Astrocyte (in vitro differentiated cells and primary cell): ENCODE measurements at places on chromosomes 7 and 10.
A peak's percentile ranks its signal among the peaks of the same experiment; 100 is the strongest.

GRCh38 chr7:37259319-37259821 lies 189.3 kb downstream of the ELMO1 start:
- no peak for DNase-seq

DNA sequence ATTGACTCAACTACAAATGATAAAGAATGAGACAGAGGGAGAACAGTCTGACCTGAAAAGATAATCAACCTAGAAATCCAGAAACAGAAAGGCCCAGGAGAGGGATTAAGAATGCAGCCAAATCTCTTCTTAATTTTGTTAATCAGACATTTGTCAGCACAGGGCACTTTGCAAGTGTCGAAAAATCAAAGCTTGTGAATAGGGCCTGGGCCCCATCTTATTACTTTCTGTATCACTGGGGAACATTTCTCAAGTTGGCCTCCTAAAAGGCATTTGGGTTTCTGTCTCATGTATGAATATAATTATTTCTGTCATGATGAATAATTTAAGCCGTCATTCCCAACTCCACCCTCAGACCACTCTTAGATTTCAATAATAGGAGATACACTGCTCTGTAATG lies 308.4 kb upstream of the PRKCQ start:
- no peak for DNase-seq

- no peak for DNase-seq
These were observed 26.9 kb downstream of the CCDC3 start for GRCh38 chr10:12974491-12975199.

- DNase-seq, result no peak
These were observed 145.5 kb upstream of the AGR3 start for GRCh38 chr7:17027143-17027788.

GRCh38 chr7:117835016-117835664 lies 38.1 kb downstream of the CTTNBP2 start:
- DNase-seq, result no peak

DNA sequence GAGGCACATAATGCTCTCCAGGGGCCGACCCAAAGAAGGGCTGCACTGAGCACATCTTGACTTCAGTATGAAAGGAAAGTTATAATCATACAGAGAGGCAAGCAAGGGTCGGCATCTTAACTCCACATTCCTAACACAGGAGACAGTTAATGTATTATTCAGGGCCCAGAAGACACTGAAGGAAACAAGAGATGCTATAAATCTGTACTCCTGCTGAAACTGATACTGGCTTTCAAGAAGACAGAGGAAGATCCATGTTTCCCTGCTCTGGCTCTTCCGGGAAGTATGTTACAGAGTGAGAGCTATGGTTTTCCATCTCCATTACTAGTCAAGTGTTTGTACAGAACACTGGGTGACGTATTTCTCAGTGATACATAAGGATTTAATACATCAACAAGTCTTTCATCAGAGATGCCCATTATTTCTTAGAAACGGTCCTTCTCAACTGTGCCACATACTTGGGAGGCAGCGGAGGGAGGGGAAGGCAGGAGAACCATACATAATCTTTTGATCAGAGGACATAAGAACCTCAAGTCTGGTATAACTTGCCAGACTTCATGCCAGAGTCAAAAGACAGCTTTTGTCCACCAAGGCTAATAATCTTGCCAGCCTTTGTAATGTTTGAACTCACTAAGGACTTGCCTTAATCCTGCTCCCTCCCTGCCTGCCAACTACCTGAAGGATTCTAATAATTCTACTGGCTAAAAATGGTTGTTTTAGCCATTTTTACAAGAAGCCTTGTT lies 58.1 kb downstream of the ENO4 start:
- no peak for DNase-seq

DNA sequence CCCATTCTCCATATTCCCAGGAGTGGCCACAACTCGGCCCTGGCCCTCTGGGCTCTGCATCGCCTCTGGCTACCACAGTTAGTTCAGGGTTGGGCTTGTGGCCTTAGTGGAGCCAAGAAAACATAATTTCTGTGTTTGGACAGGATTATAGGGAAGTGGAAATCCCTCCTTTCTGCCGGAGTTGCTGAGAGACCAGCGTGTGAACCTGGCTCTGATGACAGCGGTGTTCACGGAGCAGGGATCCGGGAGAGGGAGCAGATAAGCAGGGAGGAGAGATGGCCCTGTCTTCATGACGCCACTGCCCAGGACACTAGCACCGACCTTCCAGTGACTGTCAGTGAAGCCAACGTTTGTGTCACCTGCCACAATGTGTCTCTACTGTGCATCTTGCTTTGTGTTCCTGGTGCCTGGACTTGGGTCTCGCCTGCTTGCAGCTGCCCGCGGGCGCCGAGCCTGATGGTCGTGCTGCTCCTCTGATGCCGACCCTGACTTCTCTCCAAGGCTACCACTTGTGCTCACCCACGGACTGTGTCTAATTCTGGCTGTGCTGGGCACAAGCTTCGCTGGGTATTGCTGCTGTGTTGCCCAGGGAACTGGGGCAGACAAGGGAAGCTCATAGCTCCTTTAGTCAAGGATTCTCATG lies 67.0 kb upstream of the VIPR2 start:
- DNase-seq, result no peak

DNA sequence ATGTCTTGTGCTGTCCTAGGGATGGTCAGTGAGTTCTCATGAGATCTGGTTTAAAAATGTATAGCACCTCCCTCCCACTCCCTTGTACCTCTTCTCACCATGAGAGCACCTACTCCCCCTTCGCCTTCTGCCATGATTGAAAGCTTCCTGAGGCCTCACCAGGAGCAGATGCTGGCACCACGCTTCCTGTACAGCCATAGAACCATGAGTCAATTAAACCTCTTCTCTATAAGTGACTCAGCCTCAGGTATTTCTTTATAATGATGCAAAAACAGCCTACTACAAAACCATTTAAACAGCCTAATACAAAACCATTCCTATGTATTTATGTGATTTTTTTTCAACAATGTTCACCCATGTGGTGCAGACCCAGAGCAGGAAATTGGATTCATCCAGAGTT lies 32.0 kb downstream of the KDM7A start:
- no peak for DNase-seq

- DNase-seq, result no peak
These were observed 31.6 kb upstream of the LAMB1 start for GRCh38 chr7:108034586-108034985.

DNA sequence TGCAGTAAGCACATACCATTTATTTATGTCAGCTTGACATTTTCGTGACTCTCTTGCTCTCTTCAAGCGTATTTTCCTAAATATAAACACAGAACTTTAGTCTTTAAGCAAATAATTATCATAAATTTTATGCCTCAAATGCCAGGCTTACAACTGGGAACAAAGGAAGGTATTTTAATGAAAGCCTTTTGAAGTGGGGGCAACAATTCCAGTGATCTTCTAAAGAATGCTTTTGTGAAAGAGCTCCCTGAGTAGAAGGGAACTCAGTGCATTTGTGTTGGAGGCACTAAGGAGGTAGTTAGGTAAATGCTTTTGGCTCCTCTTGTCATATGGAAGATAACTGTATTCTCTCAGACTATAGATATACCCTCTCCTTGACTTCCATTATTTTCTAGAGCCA lies 104.9 kb downstream of the VPS50 start:
- DNase-seq, result no peak

DNA sequence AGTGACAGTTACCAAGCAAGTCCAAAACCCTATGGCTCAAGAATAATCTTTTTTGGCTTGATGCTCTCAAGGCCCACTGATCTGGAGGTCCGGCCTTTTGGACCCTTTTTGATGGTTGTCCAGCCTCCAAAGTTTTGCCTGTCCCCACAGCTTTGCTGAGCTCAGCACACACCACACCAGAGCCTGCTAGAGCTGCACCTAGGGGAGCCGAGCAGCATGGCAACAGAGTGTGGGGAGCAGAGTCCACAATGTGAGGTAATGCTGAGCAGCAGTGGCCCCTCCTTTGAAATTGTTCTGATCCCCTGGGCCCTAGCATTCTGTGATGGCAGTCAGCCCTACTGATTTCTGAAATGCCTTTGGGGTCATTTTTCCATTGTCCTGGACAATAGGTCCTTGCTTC lies 9.3 kb downstream of the GIMAP7 start:
- no peak for DNase-seq

DNA sequence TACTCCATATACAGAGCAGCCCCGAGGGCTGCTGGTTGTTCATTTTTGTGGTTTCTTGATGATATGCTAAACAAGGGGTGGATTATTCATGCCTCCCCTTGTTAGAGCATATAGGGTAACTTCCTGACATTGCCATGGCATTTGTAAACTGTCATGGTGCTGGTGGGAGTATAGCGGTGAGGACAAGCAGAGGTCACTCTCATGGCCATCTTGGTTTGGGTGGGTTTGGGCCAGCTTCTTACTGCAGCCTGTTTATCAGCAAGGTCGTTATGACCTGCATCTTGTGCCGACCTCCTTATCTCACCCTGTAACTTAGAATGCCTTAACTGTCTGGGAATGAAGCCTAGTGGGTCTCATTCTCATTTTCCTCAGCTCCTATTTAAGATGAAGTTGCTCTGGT lies 31.3 kb downstream of the GNAT3 start:
- DNase-seq, result peak; percentile 73

GRCh38 chr10:11724938-11725776 lies 17.0 kb upstream of the ECHDC3 start:
- DNase-seq, result peak; percentile 48

DNA sequence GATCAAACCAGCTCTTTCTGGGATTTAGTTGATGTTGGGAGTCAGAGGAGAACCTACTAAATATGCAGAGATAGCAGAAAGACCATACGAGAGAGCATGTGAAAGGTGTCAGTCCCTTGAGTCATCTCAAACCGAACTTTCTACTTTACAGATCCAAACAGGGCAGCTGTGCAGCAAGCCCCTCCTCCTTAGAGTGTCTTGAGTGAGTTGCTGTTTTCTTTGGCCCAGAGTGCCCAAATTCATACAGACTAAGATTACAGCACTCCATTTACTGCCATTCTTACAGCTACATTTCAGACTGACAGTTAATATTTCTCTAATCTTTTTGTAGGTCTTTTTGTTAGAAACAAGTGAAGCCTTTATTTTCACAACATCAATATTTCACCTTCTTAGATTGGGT lies 53.4 kb downstream of the NRCAM start:
- DNase-seq, result peak; percentile 43
